Camera-type eye (tissue), 1 donor: ENCODE measurements at places on chromosomes 7 and 10. TPM values are rescaled to one million over a fixed set of nuclear protein-coding genes. Genes with fewer than 3 reads are reported as not detected.

TLX1 gene
- total RNA-seq, result not detected

ASAH2B gene
- 6.3 TPM for total RNA-seq

PPP1R9A gene
- total RNA-seq, result 96.4 TPM

CNTNAP2 gene
- total RNA-seq, result 68.8 TPM

AGR2 gene
- total RNA-seq, result 17.9 TPM

GATA3 gene
- 1.6 TPM for total RNA-seq

RARRES2 gene
- total RNA-seq, result 66.2 TPM

MSMB gene
- total RNA-seq, result not detected

GPR37 gene
- 66.9 TPM for total RNA-seq

TUBGCP2 gene
- 71.5 TPM for total RNA-seq

BLNK gene
- total RNA-seq, result 3.8 TPM

CYP2C9 gene
- 1.5 TPM for total RNA-seq

SGPL1 gene
- 45.7 TPM for total RNA-seq

NKX2-3 gene
- not detected for total RNA-seq

OPN1SW gene
- total RNA-seq, result 35.2 TPM

SPDYE1 gene
- total RNA-seq, result not detected

TMEM176A gene
- 15.6 TPM for total RNA-seq

GPNMB gene
- 110 TPM for total RNA-seq

CYP26C1 gene
- total RNA-seq, result 0.38 TPM
